ENCODE measurements at places on chromosomes 1 and 21.

- H3K36me3 ChIP-seq = no peaks in the 10 kb centered on the region
- H3K27me3 ChIP-seq = no peaks in the 10 kb centered on the region
- no peak overlapping the region for H3K27ac ChIP-seq
- DNase-seq = no peak
Observed at GRCh38 chr1:46569116-46569515, 17.7 kb upstream of the KNCN start.

- no peak for DNase-seq
- no peaks in the 10 kb centered on the region for H3K27me3 ChIP-seq
- peak overlapping the region; percentile 53 for H3K27ac ChIP-seq
- peaks cover 13% of the 10 kb centered on the region for H3K4me1 ChIP-seq
- peaks cover 35% of the 10 kb centered on the region for H3K36me3 ChIP-seq
Observed at GRCh38 chr21:32381571-32381970, 11.2 kb downstream of the URB1 start.

DNA sequence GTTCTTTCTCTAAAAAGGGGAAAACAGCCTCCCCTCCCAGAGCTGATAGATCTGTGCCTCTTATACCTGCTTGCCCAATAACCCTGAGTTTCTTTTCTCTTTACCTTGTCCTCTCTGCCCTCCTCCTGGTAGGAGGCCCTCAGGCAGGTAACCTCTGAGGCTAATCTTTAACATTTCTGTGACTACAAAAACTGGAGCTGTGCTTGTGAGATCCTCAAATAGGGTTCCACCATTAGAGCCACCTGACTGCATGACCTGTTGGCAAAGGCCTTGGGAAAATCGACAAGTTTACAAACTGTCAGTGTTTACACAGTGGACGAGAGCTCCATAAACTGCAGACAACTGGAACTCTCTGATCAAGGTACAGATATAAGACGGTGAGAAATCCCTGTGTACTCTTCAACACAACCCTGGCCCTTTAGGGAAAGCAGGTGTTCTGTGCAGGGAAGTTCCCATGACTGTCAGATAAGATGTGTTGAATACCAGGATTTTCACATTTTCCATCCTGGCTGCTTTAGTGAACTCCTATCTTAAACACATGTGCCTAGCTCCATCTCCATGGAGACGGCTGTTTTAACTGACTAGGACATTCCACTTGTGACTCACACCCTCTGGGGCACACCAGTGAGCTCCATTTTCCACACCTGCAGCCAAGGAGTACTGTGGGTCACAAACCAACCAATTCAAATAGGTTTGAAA lies 38.3 kb downstream of the ECE1 start:
- peak overlapping the region; percentile 76 for H3K27ac ChIP-seq
- no peak overlapping the region for H3K4me3 ChIP-seq
- H3K36me3 ChIP-seq = no peaks in the 10 kb centered on the region
- no peaks in the 10 kb centered on the region for H3K27me3 ChIP-seq

GRCh38 chr1:150576367-150576711 lies 3.1 kb downstream of the MCL1 start:
- no peak for DNase-seq
- no peaks in the 10 kb centered on the region for H3K27me3 ChIP-seq
- H3K36me3 ChIP-seq = no peaks in the 10 kb centered on the region
- H3K27ac ChIP-seq = peak overlapping the region; percentile 100

DNA sequence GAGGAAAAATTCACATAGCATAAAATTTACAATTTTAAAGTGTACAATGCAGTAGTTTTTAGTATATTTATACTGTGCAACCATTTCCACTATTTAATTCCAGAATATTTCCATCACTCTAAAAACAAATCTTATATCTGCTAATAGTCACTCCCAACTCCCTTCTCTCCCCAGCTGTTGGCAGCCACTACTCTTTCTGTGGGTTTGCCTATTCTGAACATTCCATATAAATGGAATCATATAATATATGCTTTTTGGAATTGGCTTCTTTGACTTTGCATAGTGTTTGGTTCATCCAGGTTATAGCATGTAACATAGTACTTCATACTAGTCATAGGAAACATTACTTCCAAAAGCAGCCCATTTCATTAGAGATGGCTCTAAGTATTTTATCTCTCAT lies 25.0 kb upstream of the TMEM39B start:
- no peaks in the 10 kb centered on the region for H3K27me3 ChIP-seq
- H3K4me1 ChIP-seq = no peaks in the 10 kb centered on the region
- peaks cover 62% of the 10 kb centered on the region for H3K36me3 ChIP-seq
- no peak overlapping the region for H3K27ac ChIP-seq

- no peaks in the 10 kb centered on the region for H3K36me3 ChIP-seq
- peak; percentile 49 for DNase-seq
- H3K27ac ChIP-seq = no peak overlapping the region
- peaks cover 15% of the 10 kb centered on the region for H3K4me1 ChIP-seq
Observed at GRCh38 chr1:231039161-231040018, 664 bp downstream of the FAM89A start.

DNA sequence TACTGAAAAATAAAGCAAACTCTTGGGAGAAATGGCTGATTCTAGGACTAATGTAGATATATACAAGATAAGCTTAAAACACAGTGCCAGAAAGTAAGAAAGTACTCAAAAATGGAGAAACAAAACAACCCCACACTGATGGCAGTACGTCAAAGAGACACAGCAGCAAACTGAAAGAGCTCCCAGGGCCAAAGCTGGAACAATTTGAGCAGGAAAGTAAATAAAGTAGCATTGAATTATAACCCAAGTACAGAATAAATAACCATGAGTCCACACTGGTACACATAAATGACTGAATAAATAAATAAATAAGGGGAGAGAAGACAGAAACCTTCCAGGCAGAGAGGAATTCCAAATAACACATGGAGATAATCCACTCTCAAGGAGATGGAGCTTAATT lies 120.9 kb downstream of the GLUL start:
- H3K4me1 ChIP-seq = no peaks in the 10 kb centered on the region
- H3K27me3 ChIP-seq = no peaks in the 10 kb centered on the region
- no peak overlapping the region for H3K4me3 ChIP-seq
- H3K27ac ChIP-seq = no peak overlapping the region
- H3K36me3 ChIP-seq = no peaks in the 10 kb centered on the region

GRCh38 chr1:66809736-66810326 lies 8.8 kb upstream of the INSL5 start:
- H3K36me3 ChIP-seq = no peaks in the 10 kb centered on the region
- no peaks in the 10 kb centered on the region for H3K4me1 ChIP-seq
- H3K27me3 ChIP-seq = no peaks in the 10 kb centered on the region
- no peak for DNase-seq
- no peak overlapping the region for H3K27ac ChIP-seq
- H3K4me3 ChIP-seq = no peak overlapping the region

GRCh38 chr1:99370476-99370875 lies 106.2 kb downstream of the PLPPR4 start:
- no peak for DNase-seq
- no peaks in the 10 kb centered on the region for H3K27me3 ChIP-seq
- H3K27ac ChIP-seq = no peak overlapping the region
- H3K4me1 ChIP-seq = no peaks in the 10 kb centered on the region

GRCh38 chr1:186030453-186030852 lies 296.3 kb downstream of the HMCN1 start:
- no peak for DNase-seq
- no peaks in the 10 kb centered on the region for H3K4me1 ChIP-seq
- no peak overlapping the region for H3K27ac ChIP-seq
- H3K36me3 ChIP-seq = no peaks in the 10 kb centered on the region

DNA sequence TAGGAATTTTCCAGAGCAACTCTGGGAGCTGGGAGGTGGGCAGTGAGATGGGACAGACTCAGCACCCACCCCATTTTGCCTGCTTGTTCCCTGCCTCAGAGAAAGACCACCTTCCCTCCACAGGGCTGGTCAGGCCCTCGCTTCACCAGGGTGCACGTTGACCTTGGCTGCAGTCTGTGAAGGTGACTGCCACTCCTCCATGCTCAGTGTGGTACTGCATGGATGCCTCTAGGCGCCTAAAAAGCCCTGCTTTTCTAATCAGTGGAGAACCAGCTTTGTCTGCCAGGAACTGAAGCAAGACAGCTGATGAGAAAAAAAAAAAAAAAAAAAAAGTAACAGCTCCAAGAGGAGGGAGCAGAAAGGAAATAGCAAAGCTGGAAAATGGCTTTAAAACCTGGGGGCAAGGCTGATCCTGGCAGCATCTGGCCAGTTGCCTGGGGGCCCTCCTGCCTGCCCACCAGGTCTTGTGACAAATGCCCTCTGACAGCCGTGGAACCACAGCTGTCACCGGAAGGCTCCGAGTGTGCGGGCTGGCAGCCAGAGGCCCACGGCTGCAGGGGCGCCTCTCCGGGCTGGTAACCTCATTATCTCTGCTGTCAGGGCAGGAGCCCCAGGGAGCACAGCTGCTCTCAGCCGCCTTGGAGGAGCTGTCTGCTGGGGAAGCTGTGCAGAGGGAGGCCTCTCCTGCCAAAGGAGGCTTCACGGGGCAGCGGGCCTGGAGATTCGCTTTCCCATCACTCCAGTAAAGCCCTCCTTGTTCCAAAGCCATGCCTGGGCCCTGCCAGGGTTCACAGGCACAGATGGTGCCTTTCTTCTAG lies 13.7 kb downstream of the KIAA1614 start:
- no peaks in the 10 kb centered on the region for H3K27me3 ChIP-seq
- H3K27ac ChIP-seq = no peak overlapping the region
- no peak overlapping the region for H3K4me3 ChIP-seq
- no peaks in the 10 kb centered on the region for H3K36me3 ChIP-seq

DNA sequence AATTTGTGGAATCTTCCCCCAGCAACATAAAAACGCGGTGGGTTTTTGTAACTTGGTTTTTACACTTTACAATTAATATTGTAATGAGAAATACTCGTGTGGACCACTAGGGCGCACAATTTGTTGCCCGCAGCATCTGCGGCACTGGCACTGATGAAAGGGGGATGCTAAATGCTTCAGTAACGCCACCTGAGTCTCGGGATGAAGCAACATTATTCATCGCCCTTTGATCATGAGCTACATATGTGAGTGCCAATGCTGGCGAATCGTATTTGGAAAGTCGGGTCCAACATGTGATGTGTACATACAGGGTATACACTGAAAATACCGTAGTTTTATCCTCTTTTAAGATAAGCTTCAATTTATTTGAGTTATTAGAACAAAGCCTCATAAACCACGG lies 34.2 kb upstream of the COX20 start:
- no peaks in the 10 kb centered on the region for H3K36me3 ChIP-seq
- H3K27ac ChIP-seq = no peak overlapping the region
- no peaks in the 10 kb centered on the region for H3K27me3 ChIP-seq
- DNase-seq = peak; percentile 45

GRCh38 chr1:89725631-89726030 lies 92.7 kb downstream of the LRRC8C start:
- H3K4me3 ChIP-seq = no peak overlapping the region
- no peak overlapping the region for H3K27ac ChIP-seq
- no peak for DNase-seq
- no peaks in the 10 kb centered on the region for H3K36me3 ChIP-seq

GRCh38 chr1:62794053-62794452 lies 10.1 kb downstream of the ATG4C start:
- H3K4me3 ChIP-seq = no peak overlapping the region
- no peak for DNase-seq
- no peak overlapping the region for H3K27ac ChIP-seq
- H3K4me1 ChIP-seq = no peaks in the 10 kb centered on the region
- H3K27me3 ChIP-seq = no peaks in the 10 kb centered on the region
- H3K36me3 ChIP-seq = no peaks in the 10 kb centered on the region

DNA sequence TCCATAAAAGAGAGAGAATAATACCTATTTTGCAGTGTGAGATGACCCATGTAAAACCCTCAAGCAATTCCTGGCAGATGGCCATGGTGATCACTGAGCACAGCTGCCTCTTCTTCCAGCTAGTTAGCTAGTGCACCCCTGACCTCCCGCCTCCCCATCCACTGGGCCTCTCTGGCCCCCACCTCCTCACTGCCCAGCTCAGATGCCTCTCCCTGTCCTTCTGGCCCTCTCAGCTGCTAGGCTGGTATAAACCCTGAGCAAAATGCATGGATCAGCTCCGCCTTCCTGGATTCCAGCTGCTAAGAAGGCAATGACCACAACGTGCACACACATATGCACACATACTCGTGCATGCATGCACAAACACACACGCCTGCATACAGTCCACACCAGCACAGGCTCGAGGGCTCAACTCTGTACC lies 117.2 kb downstream of the DMRTB1 start:
- no peaks in the 10 kb centered on the region for H3K27me3 ChIP-seq
- H3K36me3 ChIP-seq = no peaks in the 10 kb centered on the region
- H3K4me1 ChIP-seq = no peaks in the 10 kb centered on the region
- no peak overlapping the region for H3K4me3 ChIP-seq

- H3K4me1 ChIP-seq = peaks cover 11% of the 10 kb centered on the region
- no peak overlapping the region for H3K4me3 ChIP-seq
- H3K27ac ChIP-seq = no peak overlapping the region
Observed at GRCh38 chr1:3895951-3896325, 4.1 kb downstream of the C1orf174 start.

DNA sequence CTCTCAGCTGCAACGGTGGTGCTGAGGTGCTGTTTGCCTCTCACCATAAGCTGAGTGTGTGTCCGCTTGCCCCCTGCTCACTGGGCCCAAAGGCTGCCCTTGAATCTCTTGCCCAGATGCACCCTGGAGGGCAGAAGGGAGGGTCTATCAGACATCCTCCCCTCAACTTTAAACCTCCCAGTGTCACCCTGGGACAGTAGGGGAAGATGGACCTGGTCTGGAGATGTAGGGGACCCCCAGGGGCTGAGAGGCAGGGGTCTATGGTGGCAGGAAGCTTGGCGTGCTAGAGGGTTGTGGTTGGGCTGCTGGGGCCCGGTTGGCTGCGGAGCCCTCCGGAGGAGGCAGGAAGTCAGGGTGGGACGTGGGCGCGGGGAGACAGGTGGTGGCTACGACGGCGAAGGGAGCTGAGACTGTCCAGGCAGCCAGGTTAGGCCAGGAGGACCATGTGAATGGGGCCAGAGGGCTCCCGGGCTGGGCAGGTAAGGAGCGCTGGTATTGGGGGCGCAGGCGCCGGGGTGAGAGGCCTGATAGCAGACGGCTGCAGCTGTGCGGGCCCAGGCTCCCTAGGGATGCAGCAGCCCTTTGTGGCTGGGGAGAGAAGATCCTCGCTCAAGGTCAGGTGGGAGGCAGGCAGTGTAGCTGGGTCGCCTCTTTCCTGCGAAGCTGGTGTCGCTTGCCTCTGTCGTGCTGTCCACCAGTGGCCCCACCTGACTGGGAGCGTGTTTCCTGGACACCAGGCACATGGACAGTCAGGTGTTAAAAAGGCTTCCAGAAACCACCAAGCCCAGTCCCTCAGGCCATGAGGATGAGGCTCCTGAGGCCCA lies at the start of gene LCK:
TSS of gene LCK (plus strand) at position 373 of the 824 bp plus-strand sequence. CDS start 23,065 bp downstream, outside the sequence.
- no peaks in the 10 kb centered on the region for H3K36me3 ChIP-seq
- H3K4me1 ChIP-seq = peaks cover 17% of the 10 kb centered on the region
